ENCODE measurements at places on chromosomes 4 and X.

DNA sequence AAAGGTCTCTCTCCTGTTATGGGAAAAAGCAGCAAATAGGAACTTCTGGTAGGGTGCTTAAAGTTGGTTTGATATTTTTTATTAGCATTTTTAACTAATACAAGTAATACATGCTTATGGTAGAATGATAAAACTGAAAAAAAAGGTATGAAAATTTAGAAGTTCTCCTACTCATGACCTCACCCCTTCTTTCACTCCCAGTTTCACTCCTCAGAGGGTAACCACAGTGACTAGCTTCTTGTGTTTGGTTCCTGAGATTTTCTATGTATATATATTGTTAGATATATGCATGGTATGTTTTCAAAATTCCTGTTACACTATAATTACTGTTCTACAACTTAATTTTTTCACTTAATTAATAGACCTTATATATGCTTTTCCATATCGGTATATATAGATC is 66.5 kb downstream of the AR start:
- no peak for DNase-seq

DNA sequence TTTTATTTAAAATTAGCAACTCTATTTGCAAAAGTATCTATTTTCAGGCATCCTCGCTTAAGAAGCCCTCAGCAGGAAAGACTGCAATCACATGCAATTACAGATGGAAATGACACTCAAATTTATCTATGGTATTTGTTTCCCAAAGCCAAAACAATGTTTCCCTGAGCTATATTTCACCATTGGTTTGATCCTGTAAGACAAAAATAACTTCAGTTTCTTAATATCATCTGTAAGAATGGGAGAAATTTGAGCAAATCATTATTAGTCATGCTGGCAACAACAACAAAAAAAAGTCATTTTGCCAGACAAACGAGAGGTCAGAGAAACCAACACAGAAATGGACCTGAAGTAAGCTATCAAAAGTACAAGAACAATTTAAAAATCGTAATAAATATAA is 204.1 kb downstream of the NR3C2 start:
- DNase-seq, result no peak

- no peak for DNase-seq
Measured at GRCh38 chr4:37008199-37008598, 236.3 kb upstream of the NWD2 start.

DNA sequence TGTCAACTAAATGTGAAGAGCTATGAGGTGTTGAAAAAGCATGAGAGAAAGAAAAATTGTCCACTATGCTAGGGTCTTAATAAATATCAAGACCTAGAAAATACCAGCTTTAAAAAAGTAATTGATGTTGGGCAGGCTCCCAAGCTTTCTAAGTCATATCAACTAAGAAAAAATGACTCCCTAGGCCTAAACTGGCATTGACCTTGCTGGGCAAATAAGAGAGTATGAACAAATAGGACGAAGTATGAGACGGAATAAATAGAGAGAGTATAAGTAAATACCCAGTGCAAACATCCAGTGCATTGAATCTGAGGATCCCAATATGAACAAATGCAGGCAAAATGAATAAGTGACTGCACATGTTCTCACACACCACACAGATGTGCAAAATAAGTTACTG is 3.2 kb downstream of the KDR start:
- DNase-seq, result no peak

DNA sequence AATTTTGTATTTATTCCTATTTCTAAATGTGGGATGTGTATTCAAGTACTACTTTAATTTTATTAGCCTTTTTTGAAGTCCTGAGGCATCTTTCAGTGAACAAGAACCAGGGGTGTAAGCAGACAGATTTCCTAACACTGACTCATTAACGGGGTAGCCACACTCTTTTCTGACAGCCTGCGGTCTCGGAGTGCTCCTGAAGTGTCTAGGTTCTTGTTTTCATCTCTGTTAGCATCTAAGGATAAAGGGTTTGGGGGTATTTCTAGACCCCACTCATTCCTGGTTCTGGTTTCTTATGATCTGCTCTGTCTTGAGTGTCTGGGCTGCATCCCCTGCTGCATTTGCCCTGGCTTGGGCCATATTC is 71.9 kb downstream of the GC start:
- no peak for DNase-seq

- DNase-seq, result no peak
Measured at GRCh38 chr4:178026999-178027398, 584.8 kb upstream of the AGA start.

DNA sequence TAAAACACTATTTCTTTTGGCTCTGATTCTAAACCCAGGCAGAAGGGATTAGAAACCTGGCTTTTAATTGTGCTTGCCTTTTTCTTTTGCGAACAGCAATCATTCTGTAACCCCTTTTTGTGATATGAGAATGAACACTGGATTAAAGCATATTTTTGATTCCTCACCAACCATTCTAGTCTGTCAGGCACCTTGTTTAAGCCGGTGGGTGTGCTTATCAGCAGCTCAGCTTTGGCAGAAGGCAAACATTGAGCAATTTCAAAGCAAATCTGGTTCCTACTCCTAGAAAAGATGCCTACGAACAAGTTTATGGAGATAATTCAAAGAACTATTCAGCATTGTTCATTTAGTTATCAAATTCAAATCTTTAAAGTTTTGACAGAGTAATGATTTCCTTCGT is 265.1 kb upstream of the FAM241A start:
- DNase-seq, result no peak

- DNase-seq, result no peak
Measured at GRCh38 chr4:83552924-83553323, 17.0 kb downstream of the GPAT3 start.

DNA sequence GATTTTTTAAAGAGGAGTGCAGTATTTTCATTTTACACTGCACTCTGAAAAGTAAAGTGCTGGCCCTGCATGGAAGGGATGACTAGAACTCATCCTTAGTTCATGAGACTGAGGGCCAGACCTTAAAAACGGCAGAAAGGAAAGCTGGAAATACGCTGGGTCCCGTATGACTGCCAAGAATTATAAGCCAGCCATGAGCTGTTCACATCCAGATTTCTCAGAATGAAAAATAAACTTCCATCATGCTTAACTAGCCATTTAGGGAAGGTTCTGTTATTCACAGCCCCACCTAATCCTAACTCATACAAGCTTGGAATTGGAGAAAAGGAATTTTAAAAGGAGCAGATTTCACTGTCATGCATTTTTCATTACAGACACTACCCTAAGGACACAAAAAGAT is 894.4 kb downstream of the FAT4 start:
- DNase-seq, result no peak

- DNase-seq, result no peak
Measured at GRCh38 chr4:56799161-56799759, 22.2 kb downstream of the SPINK2 start.

DNA sequence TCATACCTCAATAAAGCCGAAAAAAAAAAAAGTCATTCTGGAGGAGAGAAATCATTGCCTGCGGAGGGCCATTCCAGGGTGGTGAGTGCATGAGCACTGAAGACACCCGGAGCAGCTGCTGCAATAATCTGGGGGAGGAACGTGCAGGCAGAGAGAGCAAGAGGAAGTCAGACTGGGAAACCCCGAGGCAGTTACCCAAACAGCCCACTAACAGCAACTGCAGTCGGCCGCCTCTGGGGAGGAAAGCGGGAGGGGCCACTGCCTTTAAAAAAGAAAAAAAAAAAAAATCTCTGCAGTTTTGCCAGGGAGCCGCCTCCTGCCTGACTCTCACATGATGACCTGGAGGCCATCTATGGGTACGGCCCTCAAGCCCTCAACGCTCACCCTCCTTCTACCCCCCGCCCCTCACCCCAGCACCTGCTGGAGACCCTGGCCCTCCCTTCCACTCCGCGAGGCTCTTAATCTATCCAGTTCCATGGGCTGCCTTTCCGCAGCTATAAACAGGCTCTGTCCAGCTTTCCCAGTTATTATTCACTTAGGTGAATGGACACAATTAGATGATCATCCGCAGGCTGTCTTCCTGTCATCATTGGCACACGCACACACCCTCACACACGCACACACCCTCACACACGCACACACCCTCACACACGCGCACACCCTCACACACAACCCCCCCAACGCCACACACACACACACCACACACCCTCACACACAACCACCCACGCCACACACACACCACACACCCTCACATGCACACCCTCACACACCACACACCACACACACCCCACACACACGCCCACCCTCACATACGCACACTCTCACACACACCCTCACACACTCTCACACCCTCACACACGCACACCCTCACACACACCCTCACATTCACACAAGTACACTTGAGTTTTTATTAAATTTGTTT is 3.4 kb upstream of the AVPR2 start:
- DNase-seq, result no peak

GRCh38 chrX:9851890-9852289 is 65.7 kb downstream of the SHROOM2 start:
- no peak for DNase-seq

GRCh38 chr4:1092026-1092982 is 21.1 kb downstream of the RNF212 start:
- no peak for DNase-seq

- no peak for DNase-seq
Measured at GRCh38 chrX:39899856-39900776, 197.6 kb downstream of the BCOR start.

DNA sequence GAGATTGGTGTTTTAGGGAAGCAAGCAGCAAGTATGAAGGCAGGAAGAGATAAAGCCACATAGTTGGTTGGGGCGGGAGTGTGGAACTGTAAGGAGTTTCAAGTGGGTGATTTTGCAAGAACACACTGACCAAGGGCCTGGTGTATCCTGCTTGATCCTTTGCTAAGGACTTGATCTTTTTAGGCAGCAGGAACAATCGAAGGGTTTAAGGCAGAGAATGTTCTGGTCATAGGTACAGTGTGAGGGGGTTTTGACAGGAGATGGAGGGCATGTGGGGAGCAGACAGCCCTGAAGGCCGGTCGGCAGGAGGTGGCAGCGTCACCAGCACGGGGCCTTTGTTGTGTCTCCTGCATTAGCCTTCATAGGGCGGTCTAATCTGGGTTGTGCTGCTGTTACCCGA is 54.7 kb downstream of the FAM193A start:
- DNase-seq, result no peak

DNA sequence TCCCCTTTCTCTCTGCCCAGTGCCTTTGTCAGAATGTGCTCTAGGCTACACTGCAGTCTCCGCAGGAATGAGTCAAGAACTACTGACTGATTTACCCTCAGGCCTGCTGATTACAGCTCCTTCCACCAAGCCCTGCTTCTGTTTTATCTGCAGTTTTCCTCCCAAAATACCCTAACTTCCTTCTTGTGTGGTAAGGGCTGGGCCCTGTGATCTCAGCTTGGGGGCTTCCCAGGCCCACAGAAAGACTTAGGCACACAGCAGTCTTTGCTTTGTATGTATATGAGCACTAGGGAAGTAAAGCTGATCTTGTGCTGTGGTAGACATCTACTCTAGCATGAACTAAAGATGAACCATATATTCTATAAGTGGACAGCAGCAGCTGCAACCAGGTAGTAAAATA is 18.8 kb downstream of the PAK3 start:
- DNase-seq, result no peak

GRCh38 chr4:61149278-61149677 is 50.8 kb upstream of the ADGRL3 start:
- DNase-seq, result no peak
